ENCODE measurements at places on chromosomes 4 and X.
A peak's percentile ranks its signal among the peaks of the same experiment; 100 is the strongest.

DNA sequence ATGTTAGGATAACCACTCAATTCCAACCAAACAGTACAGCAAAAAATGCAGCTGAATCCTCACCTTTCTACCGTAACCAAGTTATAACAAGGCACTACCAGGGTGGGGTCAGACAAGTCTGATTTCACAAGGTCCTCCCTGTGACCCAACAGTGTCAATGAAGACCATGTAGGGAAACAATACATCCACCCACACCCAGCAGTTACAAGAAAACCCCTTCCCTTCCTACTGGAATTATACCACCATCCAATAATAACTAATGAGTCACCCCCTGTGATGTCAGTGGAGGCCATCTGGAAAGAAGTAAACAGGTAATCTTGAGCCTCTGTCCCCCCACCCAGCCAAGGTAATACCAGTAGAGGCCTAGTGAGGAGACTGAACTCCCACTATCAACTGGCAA lies 117.6 kb downstream of the FGF16 start:
- DNase-seq: no peak

- DNase-seq: no peak
Observed at GRCh38 chr4:168531305-168531704, 34.5 kb downstream of the PALLD start.

GRCh38 chr4:183499389-183499788 lies 5.5 kb upstream of the ING2 start:
- DNase-seq: no peak

GRCh38 chrX:25175743-25176142 lies 160.0 kb upstream of the ARX start:
- DNase-seq: no peak

- no peak for DNase-seq
Observed at GRCh38 chr4:130632731-130633604, 1537.0 kb downstream of the C4orf33 start.

- DNase-seq: no peak
Observed at GRCh38 chr4:77336411-77337142, 179.6 kb downstream of the CCNG2 start.

DNA sequence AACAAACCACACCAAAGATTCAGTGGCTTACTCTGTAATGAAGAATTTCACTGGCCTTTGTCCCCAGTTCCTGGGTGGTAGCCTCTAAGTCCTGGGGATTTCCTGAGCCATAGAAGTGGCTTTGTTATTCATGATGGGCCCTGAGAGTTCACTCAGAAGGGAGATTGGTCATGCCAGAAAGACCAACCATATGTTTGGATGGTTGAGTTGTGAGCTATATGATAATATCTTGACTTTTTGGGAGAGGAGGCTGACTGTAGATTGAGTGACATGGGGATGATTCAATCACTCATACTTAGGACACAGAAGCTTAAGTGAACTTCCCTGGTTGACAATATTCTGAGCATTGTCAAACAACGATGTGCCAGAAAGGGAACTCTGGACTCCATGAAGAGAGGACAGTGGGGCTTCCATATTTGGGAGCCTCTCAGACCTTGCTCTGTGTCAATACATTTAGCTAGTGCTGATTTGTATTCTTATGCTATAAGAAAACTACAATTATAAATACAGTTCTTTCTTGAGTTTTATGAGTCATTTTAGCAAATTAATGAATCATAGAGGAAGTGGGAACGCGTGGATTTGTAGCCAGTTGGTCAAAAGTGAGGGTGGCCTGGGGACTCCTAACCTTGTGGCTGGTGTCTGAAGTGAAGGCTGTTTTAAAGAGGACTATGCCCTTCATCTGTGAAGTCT lies 392.0 kb downstream of the GBA3 start:
- DNase-seq: no peak

GRCh38 chrX:102832661-102833060 lies 104.4 kb upstream of the RAB40AL start:
- no peak for DNase-seq

DNA sequence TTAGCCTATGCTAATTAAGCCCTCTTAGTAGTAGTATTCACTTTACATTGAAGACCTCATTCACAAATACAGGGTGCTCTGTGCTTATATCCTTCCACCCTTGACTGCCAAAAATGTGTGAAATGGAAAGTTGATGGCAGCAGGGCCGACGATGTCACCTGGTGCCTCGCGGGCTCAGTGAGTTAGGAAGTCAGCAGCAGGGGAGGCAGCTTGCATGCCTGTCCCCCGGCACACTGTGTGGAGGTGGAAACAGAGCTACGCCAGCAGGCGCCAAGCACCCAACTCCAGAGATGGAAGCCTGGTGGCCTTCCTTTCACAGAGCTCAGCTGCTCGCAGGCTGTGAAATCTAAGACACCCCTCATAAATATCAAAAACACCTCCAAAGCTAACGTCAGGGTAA lies 8.4 kb downstream of the MSL3 start:
- DNase-seq: no peak

GRCh38 chrX:31337332-31337731 lies 265.5 kb upstream of the FTHL17 start:
- no peak for DNase-seq

DNA sequence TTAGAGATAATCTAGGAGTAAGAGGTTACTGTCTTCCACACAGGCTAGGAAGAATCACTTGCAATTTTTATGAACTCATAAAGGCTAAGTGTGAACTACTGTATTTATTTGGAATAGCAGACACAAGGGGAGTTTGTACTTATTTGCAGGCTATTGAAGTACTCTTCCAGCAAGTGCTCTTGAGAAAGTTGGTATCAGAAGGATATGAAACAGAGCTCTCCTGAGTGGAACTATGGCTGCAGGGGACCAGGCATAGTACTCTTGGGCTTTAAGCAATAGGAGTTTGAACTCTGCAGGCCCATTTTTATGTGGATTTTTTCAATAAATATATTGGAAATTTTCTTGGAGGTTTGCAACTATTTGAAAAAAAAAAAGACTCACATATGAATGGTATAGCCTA lies 756.3 kb upstream of the ATOH1 start:
- no peak for DNase-seq

DNA sequence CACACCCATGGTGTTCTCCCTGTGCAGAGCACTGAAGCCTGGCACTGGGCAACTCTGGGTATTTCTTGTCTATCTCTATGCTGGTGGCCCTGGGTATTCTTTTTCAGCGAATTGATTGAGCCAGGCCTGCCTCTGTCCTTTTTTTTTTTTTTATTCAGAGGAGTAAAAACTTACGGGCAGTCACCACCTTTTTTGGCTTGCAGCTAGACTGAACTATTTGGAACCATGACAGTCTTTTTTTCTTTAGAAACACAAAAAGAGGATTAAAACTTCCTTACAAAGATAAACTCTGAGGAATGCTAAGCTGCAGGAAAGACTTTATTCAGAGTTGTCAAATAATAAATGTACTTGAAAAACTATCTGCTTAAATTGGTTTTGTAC lies 119.2 kb upstream of the STIM2 start:
- DNase-seq: no peak

DNA sequence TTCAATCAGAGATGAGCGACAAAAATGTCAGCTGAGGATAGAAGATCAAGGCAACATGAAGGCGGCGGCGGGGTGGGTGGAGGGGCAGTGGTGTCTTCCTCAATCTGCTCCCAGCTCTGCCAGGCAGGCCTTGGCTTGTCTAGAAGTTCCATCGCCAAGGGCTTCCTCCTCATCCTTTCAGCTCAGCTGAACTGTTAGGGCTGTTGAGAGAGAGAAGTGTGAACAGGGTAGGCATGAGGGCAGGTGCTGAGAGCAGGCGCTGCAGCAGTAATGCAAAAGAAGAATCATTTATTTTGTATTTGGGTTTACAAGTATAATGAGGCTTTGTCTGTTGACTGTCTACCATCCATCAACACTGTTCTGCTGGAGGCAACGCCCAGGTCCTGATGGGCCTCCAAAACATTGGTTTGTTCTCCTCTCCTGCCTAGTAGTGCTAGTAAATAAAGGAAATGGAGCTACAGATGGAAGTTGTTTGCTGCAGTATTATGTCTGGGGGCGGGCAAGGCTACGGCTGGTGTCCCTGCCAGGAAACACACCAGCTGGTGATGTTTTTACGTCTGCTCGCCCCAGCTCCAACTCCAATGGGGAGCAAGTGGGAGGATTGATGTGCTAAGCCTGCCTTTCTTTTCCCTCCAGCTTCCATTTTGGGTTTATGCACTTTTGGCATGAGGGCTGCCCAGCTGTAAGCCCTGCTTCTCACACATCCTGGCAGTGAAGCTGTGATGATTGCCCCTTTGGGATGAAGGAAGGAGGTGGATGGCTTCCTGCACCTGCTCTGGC lies 139.4 kb upstream of the BOD1L1 start:
- no peak for DNase-seq

GRCh38 chr4:41456559-41457101 lies 81.3 kb upstream of the LIMCH1 start:
- no peak for DNase-seq

GRCh38 chr4:97110506-97110905 lies 1032.8 kb downstream of the STPG2 start:
- no peak for DNase-seq

DNA sequence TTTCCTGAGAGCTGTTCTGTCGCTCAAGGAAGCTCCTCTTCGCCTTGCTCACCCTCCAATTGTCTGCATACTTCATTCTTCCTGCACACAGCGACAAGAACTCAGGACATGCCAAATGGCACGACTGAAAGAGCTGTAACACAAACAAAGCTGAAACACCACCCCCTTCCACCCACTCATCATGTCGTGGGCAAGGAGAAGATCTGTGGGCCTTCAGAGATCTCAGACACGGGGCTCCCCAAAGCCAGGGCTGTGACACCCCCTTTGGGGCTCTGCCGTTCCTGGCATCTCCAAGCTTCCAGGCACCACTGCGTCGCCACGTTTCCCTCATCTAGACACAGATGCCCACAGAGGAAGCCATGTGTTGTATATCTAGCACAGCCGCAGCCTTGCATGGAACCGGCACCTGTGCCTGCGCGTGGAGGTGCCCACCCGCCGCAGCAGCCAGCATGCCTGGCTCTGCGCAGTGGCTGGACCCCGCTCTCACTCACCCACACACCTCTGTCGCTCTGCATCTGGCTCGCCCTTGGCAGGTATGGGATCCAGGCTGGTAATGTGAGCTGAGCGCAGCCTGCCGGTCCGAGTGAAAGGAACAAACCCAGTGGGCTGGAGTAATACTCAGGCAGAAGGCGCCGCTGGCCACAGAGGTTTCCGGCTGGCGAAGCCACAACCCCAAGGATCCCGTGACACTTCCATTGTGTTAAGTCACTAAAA lies 676.4 kb upstream of the INTU start:
- DNase-seq: no peak

DNA sequence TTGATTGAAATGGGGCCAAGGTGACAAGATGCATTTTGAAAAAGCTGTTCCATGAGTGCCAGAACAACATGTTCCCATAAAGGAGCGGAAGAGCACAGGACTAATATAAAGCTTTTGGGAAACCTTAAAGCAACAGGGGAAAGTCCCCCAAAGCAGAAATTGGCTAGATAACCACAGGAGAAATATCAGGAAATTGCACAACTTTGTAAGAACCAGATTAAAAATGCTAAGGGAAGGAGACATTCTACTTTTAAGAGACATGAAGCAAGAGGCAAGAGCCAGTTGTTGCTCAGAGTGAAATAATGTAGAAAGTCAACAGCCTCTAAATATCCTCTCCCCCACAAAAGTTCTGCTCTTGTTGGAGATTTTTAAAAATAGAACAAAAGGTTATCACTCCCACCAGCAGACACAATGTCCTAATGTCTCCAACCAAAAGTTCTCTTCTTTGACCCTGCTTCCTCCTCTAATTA lies 85.2 kb upstream of the LNX1 start:
- peak; percentile 14 for DNase-seq

DNA sequence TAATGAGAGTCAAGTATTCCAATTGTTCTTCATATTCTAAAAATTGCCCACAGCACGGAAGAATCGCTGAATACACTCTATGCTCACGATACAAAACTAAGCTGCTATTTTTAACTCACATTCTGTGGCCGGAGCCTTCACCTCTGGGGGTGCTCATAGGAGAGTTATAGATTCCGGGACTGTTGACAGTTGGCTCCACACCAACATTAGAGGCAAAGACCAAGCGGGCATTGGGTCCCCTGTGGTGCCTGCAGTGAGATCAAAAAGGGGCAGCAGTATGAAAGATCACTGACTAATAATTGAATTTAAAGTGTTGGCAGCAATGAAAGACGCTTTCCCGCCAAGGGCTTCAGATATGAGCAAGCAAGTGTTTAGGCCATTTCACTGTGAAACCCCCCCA lies 146.0 kb downstream of the TMEM144 start:
- DNase-seq: no peak

- no peak for DNase-seq
Observed at GRCh38 chrX:13965531-13965930, 64.2 kb downstream of the GEMIN8 start.

GRCh38 chr4:149700272-149700671 lies 115.4 kb downstream of the IQCM start:
- no peak for DNase-seq

GRCh38 chrX:149370097-149370496 lies 135.0 kb downstream of the IDS start:
- no peak for DNase-seq

- no peak for DNase-seq
Observed at GRCh38 chrX:153433161-153433680, 12.6 kb downstream of the TREX2 start.

DNA sequence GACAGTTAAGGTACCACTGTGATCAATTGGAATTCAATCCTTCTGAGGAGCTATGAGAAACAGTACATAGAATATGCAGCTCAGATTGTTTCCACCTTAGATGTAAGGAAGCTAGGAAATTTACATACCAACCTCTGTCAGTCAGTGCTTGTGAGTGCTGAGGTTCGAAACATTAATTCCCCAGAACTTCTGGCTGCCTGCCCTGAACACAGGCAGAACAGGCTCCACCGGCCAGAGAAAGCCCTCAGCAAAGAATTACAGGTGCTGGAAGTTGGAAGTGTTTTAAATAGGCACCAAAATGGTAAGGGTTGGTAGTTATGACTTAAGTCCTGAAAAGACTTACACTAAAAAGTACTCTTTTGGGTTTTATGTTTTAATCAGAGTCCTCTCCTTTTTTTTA lies 651.8 kb downstream of the C4orf33 start:
- DNase-seq: no peak

DNA sequence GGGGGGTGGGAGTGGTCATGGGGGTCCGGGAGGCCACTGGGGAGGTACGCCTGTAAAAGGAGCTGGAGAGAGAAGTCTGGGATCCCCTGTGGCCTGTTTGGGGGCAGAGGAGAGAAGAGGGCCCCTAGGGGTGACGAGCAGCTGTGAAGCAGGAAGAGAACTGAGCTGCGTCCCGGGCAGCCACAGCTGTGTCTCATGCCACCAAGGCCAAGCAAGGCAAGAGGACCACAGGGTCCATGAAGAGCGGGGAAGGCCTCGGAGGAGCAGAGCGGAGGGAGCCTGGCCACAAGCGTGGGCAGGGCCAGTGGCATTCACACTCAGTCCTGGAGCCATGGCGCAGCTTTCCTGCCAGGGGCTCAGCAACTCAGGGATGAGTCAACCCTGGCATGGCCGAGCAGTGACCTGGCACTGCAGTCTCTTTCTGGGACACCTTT lies 13.6 kb upstream of the NAT8L start:
- DNase-seq: no peak

DNA sequence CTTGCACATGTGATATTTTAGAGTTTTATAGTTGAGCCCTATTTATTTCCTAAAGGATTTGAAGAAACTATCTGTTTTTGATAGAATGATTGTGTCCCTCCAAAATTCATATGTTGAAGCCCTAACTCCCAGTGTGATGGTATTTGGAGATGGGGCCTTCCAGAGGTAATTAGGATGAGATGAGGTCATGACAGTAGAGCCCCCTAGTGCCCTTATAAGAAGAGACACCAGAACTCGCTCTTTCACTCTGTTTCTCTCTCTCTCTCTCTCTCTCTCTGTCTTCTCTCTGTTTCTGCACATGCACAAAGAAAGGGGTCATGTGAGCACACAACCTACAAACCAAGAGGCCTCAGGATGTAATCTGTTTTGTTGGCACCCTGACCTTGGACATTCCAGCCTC lies 921.9 kb upstream of the DIAPH2 start:
- DNase-seq: no peak
